ENCODE measurements at places on chromosomes 5 and 9.

DNA sequence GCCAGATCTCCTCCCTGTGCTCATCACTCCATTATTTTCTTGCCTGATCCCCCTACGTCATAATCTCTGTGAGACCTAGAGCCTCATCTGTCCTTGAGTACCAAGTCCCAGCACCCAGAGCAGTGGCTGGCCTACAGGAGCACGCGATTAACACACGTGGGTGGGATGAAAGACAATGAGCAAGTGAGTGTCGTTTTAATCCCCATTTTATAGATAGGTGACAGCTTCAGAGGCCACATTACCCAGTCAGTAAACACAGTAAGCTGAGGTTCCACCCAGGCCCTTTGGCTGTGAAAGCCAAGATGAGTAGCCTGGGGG is 17.3 kb downstream of the TRUB2 start:
- no peak for DNase-seq

DNA sequence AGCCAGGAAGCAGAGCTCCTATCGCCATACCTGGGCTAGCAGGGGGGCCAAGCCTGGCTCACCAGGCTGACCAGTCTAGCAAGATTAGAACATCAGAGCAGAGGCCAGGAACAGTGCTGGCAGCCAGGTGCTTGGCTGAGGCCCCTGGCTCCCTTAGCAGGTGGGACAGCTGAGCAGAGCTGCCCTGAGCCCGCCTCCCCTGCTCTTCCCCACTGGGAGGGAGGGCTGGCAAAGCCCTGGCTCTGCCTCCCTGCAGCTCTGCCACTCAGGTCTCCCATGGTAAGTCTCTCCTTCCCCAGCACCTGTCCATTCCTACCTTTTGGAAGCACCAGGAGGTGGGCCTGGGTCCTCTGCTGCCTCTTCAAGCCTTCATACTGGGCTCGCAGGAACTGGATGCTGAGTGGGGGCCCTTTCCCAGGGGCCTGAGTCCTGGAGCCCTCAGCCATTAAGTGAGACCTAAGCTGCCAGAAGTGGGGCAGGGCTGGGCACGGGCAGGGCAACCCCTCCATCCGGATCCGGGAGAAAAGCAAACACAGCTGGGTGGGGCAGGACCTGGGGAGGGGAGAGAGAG is 803 bp downstream of the C9orf152 start:
- no peak for DNase-seq

GRCh38 chr5:133489632-133490031 is 122.7 kb downstream of the FSTL4 start:
- DNase-seq, result no peak

DNA sequence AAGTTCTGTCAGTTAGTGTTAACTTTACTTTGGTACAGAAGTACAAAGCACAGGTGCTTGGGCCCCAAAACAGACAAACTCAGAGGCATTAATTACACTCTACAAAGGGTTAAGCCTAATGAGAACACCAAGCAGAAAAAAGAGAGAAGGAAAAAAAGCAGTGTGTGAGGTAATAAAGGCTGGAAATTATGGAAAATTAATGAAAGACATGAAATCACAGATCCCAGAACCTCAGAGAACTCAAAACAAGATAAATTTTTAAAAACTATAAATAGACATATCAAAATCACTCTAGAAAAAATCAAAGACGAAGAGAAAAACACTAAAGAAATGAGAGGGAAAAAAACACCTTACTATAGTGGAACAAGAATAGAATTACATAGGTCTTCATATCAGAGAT is 354.2 kb upstream of the ADAMTS16 start:
- DNase-seq, result no peak

DNA sequence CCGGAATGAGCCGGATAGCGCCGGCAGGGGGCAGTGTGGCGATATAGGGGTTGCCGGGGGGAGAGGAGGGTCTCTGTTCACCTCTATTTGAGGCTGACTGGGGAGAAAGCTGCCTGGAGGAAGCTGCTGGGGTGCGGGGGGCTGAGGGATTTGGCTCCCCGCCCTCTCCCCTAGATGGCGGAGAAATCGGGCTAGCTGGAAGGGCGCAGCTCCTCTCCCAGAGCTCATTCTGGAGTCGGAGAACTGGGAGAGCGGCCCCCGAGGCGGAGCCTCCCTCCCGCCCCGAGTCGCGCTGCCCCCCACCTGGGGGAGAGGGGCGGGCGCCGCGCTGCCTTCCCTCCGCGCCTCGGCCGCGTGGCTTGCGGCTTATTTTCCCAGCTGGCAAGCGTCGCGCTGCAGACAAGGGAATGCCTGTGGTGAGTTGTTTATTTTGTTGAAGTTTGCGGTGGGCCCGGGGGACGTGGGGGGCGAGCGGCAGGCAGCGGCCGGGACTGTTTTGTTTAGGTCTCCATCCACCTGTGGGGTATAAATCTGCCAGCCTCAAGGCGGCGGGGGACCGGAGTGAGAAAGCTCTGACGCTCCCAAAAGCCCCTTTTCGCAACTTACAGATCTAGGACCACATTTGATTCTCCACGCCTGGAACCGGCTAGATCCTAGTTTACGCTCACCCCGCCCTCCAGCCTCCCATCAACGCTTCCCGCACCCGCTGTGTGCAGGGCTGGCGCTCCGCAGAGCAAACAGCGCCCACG is 4.1 kb upstream of the RGMB start:
- no peak for DNase-seq

DNA sequence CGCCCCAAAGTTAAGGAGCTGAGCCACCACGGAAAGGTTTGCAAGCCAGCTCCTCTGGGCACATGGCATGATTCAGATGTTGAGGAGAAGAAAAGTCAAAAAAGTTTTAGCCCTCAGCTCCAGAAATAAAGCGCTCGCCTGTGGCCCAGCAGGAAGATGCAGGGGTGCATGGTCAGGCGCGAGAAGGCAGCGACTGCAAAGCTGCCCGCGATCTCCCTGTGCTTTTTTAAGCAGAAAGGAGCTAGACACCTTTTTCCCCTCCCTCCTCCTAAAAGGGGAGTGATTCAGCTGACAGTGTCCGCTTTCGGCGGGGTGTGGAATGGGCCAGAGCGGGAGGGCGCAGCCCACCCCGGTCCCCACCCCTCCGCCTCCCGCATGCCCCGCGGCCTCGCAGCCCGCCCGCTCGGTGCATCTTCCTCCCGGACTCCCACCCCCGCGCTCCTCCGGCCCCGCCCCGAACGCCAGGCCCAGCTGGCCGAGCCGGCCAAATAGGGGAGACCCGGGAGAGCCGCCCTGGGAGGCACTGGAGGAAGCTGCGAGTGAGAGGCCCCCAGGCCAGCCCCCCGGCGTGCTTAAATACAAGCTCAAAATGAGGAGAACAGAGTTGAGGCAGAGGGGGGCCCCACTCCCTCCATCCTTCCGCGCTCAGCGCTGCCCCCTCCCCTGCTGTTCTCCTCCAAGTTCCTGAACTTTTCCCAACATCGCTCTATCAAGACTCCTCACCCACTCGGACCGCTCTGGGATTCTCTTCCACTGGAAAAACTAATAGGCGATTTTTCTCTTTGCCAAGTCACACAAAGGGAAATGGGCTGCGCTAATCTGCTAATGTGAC is at the start of gene ADAMTS12:
TSS of gene ADAMTS12 (minus strand) at position 203 of the 832 bp plus-strand sequence. CDS start at position 69, 134 bp downstream.
- DNase-seq, result no peak

DNA sequence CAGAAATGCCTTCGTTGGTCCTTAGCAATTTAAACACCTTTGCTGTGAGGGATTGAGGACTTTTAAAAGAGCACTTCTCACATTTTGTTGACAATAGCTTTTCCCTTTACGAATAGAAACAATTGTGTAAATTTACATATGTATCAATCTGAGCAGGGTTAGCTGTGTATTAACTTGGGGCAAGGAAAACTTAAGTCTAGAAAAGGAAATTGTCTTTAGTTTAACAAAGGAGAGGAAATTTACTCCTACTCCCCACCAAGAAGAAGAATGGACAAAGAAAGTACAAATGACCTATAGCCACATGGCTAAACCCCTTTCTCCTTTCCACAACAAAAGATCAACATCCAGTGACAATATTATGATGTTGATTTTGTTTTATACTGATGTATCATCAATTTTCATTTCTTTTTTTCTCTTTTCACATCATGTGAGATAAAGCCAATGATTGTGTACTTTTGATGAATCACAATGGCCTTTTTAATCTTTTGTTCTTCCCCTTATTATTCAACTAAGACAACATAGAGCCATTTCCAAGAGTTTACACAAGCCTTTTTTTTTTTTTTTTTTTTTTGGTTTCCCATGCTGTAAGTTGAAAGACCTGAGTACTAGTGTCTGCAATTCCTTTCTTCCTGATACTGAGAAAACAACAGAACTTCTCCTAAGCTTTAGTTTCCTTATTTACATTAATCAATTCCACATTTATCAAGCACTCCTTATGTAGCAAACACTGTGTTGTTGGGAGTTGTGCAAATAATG is 19.0 kb downstream of the FOXB2 start:
- DNase-seq, result no peak

DNA sequence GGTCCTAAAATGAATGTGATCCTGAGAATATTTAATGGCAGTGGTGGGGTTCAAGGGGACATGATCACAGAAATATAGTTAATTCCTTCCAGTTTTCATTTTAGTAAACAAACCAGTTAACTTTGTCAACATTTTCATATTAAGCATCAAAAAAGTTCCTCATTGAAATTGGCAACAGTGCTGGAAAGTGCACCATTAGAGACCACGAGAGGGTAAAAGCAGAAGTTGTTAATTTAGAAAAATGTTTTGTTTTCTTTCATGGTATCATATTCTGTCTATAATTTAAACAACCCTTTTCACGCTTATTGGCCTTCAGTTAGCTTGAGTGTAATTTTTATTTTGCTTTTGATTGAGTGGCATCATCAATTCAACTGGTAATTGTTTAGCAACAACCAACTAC is 11.9 kb downstream of the GIN1 start:
- no peak for DNase-seq

- no peak for DNase-seq
Measured at GRCh38 chr9:135373151-135373685, 106.4 kb upstream of the PPP1R26 start.

GRCh38 chr5:163106098-163106497 is 331.3 kb upstream of the CCNG1 start:
- no peak for DNase-seq

DNA sequence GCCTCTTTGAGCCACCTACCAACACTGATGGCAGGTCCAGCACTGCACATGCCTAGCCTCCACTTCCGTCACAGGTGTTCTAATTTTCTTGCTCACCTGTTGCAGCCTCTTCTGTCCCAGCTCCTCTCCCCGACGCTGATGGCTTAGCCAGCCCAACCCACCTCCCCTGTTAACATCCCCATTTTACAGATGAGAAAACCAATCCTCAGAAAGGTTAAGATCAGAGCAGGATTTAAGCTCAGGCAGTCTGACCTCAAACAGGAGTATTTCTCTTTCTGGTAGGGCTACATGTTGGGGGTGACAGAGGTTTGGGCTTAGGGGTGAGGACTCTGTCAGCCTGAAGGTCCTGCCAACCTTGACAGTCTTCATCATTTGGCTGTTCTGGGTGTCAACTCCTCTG is 74.5 kb upstream of the PITX1 start:
- DNase-seq, result no peak
